ENCODE measurements at places on chromosomes 11 and 22.

DNA sequence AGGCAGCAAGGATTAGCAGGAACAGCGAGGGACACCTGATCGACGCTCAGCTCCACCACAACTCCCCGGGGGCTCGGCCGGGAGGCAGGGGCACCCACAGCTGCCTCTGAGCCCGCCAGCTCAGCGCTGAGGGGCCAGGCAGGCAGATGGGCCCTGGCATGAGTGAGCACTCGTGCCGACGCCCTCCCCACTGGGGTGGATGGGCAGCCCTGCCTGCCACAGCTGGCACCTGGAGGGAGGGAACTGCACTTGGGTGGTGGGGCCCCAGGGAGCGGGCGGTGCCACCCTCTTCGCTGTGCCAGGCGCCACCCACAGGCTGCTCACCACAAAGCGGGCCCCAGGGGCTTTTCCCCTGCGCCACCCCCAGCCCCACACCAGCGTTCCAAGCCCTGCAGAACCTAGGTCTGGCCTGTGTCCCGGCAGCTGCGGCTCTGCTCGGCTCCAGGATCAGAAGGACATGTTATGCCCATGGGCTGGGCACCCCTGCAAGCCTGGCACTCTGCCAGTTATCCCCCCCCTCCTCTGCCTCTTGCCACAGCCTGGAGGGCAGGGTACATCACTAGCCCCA is 28.8 kb downstream of the WNT7B start:
- no peaks in the 10 kb centered on the region for H3K4me1 ChIP-seq
- no peaks in the 10 kb centered on the region for H3K36me3 ChIP-seq
- peaks cover 5% of the 10 kb centered on the region for H3K27me3 ChIP-seq
- no peak overlapping the region for H3K27ac ChIP-seq

GRCh38 chr11:74654976-74655375 is 62.6 kb downstream of the POLD3 start:
- no peak for DNase-seq
- H3K36me3 ChIP-seq, result peaks cover 73% of the 10 kb centered on the region
- H3K4me1 ChIP-seq, result no peaks in the 10 kb centered on the region

GRCh38 chr11:74725701-74726100 is 5.5 kb downstream of the CHRDL2 start:
- no peak overlapping the region for H3K27ac ChIP-seq
- no peaks in the 10 kb centered on the region for H3K36me3 ChIP-seq
- DNase-seq, result no peak
- no peak overlapping the region for H3K4me3 ChIP-seq
- peaks cover 49% of the 10 kb centered on the region for H3K27me3 ChIP-seq

GRCh38 chr22:22546490-22546889 is 12.6 kb downstream of the PRAME start:
- no peaks in the 10 kb centered on the region for H3K4me1 ChIP-seq
- no peak overlapping the region for H3K4me3 ChIP-seq
- no peaks in the 10 kb centered on the region for H3K36me3 ChIP-seq
- no peak for DNase-seq
- peaks cover 14% of the 10 kb centered on the region for H3K27me3 ChIP-seq

GRCh38 chr22:32380991-32381390 is 23.3 kb downstream of the RFPL3 start:
- peak overlapping the region; percentile 21 for H3K27ac ChIP-seq
- no peak for DNase-seq
- H3K27me3 ChIP-seq, result no peaks in the 10 kb centered on the region
- no peaks in the 10 kb centered on the region for H3K36me3 ChIP-seq

- DNase-seq, result no peak
- peak overlapping the region; percentile 99 for H3K4me3 ChIP-seq
- no peaks in the 10 kb centered on the region for H3K27me3 ChIP-seq
- peaks cover 29% of the 10 kb centered on the region for H3K36me3 ChIP-seq
- peaks cover 35% of the 10 kb centered on the region for H3K4me1 ChIP-seq
Measured at GRCh38 chr11:118789501-118790356, 1.2 kb downstream of the DDX6 start.

GRCh38 chr11:109435121-109435742 is 13.2 kb downstream of the C11orf87 start:
- H3K27ac ChIP-seq, result no peak overlapping the region
- H3K36me3 ChIP-seq, result no peaks in the 10 kb centered on the region
- DNase-seq, result no peak
- no peaks in the 10 kb centered on the region for H3K27me3 ChIP-seq
- no peak overlapping the region for H3K4me3 ChIP-seq

DNA sequence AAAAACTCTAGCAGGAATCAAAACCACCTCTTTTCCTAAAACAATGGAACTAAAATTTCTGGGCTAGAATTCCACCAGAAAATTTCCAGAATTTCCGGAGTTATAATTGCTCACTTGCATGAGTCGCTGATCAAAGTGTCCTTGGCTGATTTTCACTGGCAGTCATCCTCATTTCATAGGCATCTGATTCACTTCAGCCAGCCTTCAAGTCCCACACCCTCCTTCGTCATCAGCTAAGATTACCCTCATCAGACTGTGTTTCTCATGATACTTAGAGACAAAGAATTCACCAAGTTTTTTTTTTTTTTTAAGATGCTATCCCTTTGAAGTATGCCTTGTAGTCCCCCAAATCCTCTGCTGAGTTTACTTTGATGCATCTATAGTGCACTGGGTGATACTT is 71.5 kb upstream of the RAB38 start:
- no peak overlapping the region for H3K4me3 ChIP-seq
- H3K27ac ChIP-seq, result no peak overlapping the region
- DNase-seq, result no peak
- no peaks in the 10 kb centered on the region for H3K27me3 ChIP-seq
- no peaks in the 10 kb centered on the region for H3K4me1 ChIP-seq

- no peak overlapping the region for H3K4me3 ChIP-seq
- no peak for DNase-seq
- peaks cover 2% of the 10 kb centered on the region for H3K36me3 ChIP-seq
- peaks cover 16% of the 10 kb centered on the region for H3K27me3 ChIP-seq
Measured at GRCh38 chr11:1742371-1742770, 8.0 kb downstream of the IFITM10 start.

DNA sequence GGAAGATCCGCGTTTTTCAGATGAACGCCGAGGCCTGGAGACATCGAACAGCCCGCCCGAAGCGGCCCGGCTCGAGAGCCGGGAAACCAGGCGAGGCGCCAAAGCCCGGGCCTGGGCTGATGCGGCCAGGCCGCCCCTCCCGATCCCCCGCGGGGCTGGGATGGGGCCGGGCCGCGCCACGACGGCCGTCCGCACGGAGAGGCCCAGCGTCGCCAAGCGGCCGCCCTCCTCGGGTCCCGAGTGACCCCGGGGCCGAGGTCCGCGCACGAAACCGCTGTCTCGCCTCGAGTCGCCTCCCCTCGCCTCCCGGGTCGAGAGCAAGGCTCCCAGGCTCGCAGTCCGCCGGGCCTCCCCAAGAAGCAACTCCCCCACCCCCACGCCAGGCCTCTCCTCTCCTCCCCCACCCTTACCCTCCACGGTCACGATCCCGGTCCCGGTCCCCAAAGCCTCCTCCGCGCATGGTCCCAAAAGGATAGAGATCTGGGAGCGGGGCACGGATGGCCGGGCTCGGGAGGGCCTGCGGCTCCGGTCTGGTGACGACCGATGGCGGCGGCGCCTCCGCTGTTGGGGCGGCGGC is 482 bp downstream of the DDX17 start:
- peaks cover 52% of the 10 kb centered on the region for H3K36me3 ChIP-seq
- H3K27ac ChIP-seq, result peak overlapping the region; percentile 100
- H3K27me3 ChIP-seq, result no peaks in the 10 kb centered on the region
- H3K4me1 ChIP-seq, result peaks cover 53% of the 10 kb centered on the region

DNA sequence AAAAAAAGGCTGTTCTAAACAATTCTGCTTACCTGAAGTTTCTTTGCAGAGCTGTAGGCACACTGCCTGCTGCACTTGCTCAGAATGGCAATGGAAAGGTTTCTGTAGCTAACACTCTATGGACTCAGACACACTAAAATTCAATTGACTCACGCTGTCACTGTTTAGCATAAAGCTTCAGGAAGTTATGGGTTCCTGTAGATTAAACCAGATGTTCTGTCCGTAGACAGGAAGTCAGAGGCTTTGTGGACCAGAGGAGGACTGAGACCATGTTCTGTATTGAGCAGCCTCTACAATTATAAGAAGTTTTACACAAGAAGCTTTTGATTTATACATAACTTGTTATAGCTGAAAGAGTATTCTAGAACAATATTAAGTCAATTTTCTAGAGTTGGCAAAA is 70.4 kb downstream of the GLYATL1 start:
- DNase-seq, result no peak
- H3K27me3 ChIP-seq, result peaks cover 13% of the 10 kb centered on the region
- no peaks in the 10 kb centered on the region for H3K36me3 ChIP-seq
- no peaks in the 10 kb centered on the region for H3K4me1 ChIP-seq
- H3K27ac ChIP-seq, result no peak overlapping the region

GRCh38 chr11:127993788-127994187 is 593.6 kb downstream of the ETS1 start:
- H3K36me3 ChIP-seq, result no peaks in the 10 kb centered on the region
- H3K4me1 ChIP-seq, result no peaks in the 10 kb centered on the region
- H3K27ac ChIP-seq, result no peak overlapping the region
- H3K4me3 ChIP-seq, result no peak overlapping the region
- H3K27me3 ChIP-seq, result peaks cover 6% of the 10 kb centered on the region
